ENCODE measurements at places on chromosomes 2 and 18.

- DNase-seq: no peak
Measured at GRCh38 chr2:168510125-168510756, 54.2 kb downstream of the CERS6 start.

DNA sequence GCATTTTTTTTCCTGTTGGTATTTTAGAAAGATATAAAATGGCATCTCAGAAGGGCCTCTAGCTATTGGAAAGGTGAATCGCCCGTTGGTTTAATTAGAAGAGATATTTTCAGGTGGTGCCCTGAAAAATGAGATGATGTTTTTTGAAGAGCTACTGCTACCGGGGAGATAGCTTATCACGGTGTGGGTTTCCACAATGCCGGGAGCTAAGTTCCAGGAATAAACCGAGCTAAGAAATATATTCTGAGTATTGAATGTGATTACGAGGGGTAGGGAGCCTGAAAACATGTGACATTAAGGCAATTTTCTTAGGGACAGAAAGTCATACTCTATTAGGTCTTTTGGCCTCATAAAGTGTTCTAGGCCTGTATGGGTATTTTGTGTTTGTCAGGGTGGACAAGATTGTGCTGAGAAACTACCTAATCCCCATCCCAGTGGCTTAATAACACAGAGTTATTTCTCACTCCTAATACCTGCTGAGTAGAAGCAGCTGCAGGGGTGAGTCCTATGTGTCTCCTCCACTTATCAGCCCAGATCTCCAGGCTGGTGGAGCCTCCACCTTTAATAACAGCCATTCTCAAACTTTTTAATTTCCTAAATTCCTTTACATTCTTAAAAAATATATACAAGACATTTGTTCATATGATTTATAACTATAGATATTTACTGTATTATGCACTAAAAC lies 150.2 kb downstream of the LRRTM1 start:
- no peak for DNase-seq

DNA sequence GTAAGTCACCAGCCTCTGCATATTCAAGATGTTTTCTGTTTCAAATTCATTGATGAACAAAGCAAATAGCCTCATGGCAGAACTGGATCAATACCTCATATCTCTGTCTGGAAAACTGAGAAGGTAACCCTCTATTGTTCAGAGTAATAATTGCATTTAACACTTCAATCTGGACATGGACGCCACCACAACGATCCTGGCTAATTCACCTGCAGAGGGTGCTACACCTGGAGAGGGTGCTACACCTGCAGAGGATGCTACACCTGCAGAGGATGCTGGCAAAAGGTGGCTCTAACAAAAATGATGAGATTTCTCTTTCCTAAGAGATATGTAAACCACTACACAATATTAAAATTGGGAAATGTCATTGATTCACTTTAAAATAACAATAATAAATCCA lies 183.1 kb upstream of the HNRNPA3 start:
- DNase-seq: no peak

DNA sequence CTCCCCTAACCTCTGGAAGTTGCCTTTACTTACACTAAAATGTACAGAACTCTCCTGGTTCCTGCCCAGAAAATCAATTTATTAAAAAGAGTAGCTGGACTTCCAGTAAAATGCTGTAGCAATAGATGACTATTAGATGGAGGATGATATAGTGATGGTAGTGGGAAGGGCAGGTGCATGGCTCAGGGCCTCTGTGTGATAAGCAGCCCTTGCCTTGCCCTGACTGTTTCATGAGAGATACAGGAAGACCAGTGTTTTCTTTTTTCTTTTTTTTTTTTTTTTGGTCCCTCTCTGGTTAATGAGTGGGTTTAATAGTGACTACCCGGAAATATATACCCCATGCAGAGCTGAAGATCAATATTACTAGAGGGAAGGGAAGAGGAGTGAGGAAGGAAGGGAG lies 48.7 kb upstream of the NEDD4L start:
- DNase-seq: no peak

DNA sequence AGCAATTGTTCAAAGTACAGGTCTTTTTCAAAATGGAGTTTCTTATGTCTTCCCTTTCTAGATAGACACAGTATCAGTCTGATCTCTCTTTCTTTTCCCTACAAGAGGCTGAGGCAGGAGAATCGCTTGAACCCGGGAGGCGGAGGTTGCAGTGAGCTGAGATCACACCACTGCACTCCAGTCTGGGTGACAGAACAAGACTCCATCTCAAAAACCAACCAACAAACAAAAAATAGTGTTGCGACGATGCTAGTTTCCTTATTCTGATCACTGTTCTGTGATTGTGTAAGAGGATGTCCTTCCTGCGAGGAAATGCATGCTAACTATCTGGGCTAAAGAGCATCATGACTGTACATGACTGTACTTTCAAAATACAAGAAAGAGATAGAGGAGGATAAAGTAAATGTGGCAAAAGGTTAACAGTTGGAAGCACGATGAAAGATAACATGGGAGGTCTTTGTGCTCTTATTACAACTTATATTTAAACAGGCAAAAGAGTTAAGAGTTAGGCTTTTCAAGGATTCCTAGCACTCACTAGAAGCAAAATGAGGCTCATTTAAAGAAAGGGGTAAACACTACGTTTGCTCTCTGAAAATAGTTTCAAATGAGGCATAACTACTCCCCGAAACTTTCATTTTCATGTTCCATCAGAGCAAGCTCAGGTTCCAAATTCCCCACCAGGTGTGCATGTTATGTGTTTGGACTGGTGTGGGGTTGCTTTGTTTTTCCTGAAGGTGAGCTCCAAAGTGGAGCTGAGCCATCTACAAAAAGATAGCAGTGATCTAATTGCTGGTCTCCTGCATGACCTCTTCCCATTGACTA lies 23.8 kb downstream of the SOWAHC start:
- peak; percentile 33 for DNase-seq

- DNase-seq: no peak
Measured at GRCh38 chr18:51724790-51725721, 527.6 kb upstream of the MEX3C start.

DNA sequence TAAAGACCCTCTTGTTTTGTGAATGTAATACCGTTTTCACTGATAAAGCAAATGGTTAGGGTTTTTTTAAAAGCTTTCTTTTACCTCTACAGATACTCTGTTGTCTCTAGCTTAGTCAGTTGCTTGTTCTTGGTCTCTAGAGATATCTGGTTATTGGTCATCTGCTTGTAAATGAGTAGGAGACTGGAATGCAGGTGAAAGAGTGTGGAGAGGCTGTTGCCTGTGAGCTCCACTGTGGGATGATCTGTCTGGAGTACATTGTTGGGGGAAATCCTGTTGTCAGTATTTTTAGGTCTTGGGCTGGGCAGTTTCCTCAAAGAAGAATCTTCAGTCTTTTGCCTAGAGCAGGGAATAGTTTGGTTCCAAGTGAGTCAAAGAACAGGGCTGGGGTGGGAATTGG lies 67.7 kb downstream of the SMCHD1 start:
- no peak for DNase-seq

GRCh38 chr2:224206816-224207215 lies 167.7 kb upstream of the SERPINE2 start:
- DNase-seq: no peak

- DNase-seq: peak; percentile 60
Measured at GRCh38 chr2:108988796-108989713, at the start of gene EDAR. EDAR (minus strand) TSS chr2:108989220; CDS start chr2:108931014, 58,206 bp downstream.

DNA sequence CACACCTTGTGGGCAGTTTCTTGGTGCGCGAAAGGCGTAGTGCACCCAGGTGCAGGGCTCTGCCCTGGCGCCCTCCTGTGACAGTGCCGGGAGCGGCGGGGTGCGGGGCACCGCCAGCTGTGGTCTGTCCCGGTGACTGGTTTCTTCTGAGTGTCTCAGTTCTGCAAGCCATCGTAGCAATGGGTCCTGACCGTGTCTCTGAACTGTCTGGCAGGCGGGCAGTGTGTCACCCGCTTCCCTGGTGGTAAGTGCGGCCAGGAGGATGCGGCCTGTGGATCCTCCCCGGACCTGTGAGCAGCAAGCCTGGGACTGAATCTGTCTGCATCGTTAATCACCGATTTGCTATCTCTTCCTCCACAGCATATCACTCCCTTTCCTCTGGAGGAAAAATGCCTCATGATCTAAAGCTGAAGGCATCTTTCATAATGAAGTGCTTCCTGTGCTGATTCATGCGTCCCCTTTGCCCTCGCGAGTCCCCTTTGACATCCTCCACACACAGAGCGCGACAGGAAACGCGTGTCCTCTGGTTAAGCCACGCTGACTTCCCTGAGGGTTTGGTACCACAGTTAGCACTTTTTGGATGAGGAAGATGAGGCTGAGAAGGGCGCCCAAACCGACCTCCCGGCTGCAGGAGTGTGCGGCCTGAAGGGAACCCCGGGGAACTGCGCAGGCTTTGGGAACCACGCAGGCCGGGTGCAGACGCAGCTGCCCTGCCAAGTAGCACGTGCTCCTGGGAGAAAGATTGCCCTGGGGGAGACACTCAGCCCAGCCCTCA lies 416.0 kb upstream of the HS6ST1 start:
- DNase-seq: no peak

DNA sequence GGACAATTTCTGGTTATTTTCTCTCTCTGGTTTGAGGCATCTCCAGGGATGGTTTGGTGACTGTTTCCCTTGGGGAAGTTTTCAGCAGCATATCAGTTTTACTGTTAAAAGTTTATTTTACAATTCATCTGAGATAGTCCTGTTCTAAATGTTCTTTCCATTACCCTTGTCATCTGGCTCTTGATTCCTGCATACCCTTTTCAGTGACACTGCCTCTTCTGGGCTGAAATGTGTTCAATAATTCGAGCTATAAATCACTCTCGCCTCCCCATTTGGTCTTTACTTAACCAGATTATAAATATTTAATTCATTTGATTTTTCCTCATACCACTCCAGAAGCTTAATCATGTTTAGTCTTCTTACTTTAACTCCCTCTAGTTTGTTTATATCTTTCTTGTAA lies 9.5 kb downstream of the DCC start:
- DNase-seq: no peak

GRCh38 chr2:85438201-85439024 lies 19.9 kb downstream of the SH2D6 start:
- no peak for DNase-seq

GRCh38 chr18:32846896-32847295 lies 74.1 kb upstream of the KLHL14 start:
- DNase-seq: no peak

DNA sequence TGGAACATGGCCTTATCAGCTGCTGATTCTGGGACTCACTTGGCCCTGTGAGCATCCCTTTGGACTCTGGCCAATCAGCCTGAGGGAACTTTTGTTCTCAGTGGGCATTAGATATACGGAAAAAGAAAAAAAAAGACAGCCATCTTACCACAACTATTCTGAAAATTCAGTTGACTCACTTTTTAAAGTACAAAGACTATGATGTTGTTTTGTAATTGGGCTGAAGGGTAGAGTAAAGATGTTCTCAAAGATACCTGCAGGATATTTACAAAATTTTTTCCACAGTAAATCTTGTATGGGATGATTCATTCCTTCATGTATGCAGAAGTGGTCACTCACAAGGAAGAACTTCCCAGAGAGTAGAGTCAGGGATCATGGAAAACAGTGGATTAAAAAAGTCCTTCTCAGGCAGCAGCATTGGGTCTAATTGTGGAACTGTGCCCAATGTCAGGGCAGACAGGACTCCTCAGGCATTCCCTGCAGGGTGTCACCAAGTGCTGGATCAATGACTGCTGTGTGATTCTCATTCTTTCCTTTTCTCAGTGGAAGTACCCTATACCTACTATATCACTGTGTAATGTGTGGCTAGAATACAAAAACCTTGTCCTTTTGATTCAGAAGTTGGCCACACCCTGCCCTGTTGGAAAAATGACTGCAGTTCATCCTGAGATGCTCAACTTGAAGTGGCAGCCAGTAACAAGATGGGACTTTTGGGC lies 35.4 kb downstream of the SULT1C4 start:
- no peak for DNase-seq

GRCh38 chr2:189091253-189091652 lies 88.3 kb downstream of the COL5A2 start:
- DNase-seq: no peak

DNA sequence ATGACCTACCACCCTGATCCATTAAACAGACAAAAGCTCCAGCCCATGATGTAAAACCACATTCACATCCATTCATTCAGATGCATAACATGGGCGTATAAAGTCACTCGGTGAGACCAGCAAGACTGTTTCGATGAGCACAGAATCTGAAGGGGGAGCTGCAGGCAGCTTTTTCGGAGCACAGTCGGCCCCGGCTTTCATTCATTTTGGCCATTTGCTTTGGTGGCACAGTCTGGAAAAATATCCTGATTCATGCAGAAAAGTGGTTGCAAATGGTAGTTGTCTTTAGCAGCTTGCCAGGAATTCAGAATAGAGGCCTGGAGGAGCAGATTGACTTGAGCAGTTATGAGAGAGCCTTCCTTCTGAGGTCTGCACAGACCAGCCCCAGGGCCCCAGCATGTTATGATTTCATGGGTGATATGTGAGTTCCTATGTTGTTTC lies 11.2 kb downstream of the ARID5A start:
- no peak for DNase-seq

- no peak for DNase-seq
Measured at GRCh38 chr2:127371037-127371436, 16.7 kb downstream of the MAP3K2 start.

GRCh38 chr18:74774486-74774885 lies 176.8 kb downstream of the ZNF407 start:
- no peak for DNase-seq

DNA sequence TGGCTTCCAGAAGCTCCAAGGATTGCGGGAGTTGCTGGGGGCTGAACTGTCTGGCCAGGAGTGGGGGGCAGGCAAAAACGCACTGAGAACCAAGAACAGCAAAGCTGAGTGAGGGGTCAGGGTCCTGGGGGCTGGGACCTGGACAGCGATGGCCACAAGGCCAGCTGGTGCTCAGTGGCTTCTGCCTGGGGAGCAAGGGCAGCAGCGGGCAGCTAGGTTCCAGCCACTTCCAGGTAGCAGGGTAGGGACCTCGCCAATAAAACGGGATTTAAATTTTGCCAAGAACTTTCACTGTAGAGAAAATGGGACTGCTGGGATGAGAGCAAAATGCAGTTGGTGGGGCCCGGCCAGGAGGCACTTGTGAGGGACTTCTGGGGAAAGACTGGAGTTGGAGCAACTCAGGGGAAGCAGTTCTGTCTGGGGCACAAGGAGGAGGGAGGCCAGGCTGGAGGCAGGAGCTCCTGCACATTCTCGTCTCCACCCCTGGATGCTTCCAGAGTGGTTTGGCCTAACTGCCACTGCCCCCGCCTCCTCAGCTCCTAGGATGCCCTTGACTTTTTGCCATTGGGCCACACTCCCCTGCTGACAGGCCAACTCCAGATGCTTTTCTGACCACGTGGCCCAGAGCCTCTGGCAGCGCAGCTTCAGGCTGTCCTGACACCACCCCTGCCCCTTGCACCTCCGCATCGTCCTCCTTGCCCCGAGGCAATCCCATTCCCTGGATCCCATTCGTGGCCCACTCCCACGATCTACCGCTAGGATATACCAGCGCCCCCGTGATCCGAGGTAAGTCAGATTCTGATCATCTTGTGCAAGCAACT lies 5.5 kb upstream of the CCDC74A start:
- DNase-seq: no peak

GRCh38 chr2:152376968-152377367 lies 42.0 kb downstream of the FMNL2 start:
- DNase-seq: no peak

DNA sequence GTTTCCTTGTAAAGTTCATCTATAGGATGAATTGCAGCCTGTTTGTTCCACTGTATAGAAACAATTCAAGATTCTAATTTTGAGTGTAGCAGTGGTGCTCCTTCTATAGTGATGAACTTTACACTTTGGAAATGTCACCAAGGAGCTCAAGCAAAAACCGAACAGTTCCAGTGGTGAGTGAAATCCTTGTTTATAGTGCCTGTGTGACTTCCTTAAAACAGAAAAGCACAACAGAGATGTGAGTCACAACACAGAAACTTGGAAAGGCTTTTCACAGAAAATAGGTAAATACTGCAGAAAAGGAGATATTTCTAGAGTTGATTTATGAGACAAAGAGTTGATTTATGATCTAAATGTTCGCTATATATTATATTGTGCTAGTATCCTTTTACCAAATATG lies 482.0 kb downstream of the PTPRM start:
- DNase-seq: no peak
